ENCODE measurements at places on chromosomes 5 and 9. TPM values are rescaled to one million over a fixed set of nuclear protein-coding genes. Genes with fewer than 3 reads are reported as not detected.

SH3TC2 gene
- total RNA-seq, result 1.2 TPM

PLAC8L1 gene
- not detected for total RNA-seq

IFNB1 gene
- not detected for total RNA-seq

PCDHGA7 gene
- total RNA-seq, result 0.89 TPM

LRRC26 gene
- total RNA-seq, result not detected

TMCO6 gene
- 44.5 TPM for total RNA-seq

COL23A1 gene
- total RNA-seq, result not detected

NMUR2 gene
- not detected for total RNA-seq

IGIP gene
- 2.3 TPM for total RNA-seq

CETN3 gene
- 16.1 TPM for total RNA-seq

OR1Q1 gene
- not detected for total RNA-seq

ZCCHC9 gene
- total RNA-seq, result 25.4 TPM

WDR31 gene
- 2.1 TPM for total RNA-seq

SPATA31A3 gene
- total RNA-seq, result not detected

SPINK13 gene
- not detected for total RNA-seq

FOXD4L4 gene
- total RNA-seq, result not detected

TLX3 gene
- not detected for total RNA-seq

SLC6A3 gene
- not detected for total RNA-seq

TAF11L5 gene
- total RNA-seq, result not detected

PTRH1 gene
- 50.0 TPM for total RNA-seq

ACTBL2 gene
- 3.2 TPM for total RNA-seq

PCDH12 gene
- total RNA-seq, result 0.29 TPM

ASPN gene
- 2.1 TPM for total RNA-seq

FOXE1 gene
- total RNA-seq, result not detected

TMEM252 gene
- not detected for total RNA-seq

PDE4D gene
- total RNA-seq, result 16.1 TPM

PNPLA7 gene
- total RNA-seq, result under 0.01 TPM
